ENCODE measurements at places on chromosomes 11 and 22.

GRCh38 chr22:27142286-27142685 lies 484.9 kb downstream of the MIAT start:
- no peak for DNase-seq

DNA sequence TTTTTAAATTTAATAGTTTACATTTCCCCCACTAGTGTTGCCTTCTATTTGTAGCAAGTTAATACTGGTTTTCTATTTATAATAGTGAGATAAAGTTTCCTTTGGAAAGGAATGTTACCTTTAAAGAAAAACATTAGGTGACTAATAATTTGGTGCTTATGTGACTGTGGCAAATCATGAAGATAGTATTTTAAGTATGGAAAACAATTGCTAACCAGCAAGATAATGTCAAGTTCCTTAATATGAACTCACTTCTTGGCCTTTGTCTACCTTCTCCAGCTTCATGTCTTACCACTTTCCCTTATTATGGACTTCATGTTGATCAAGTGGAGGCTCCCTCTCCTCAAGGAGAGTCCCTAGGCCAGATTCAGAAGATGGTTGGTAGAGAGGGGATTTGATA lies 27.2 kb downstream of the ARHGEF12 start:
- no peak for DNase-seq

DNA sequence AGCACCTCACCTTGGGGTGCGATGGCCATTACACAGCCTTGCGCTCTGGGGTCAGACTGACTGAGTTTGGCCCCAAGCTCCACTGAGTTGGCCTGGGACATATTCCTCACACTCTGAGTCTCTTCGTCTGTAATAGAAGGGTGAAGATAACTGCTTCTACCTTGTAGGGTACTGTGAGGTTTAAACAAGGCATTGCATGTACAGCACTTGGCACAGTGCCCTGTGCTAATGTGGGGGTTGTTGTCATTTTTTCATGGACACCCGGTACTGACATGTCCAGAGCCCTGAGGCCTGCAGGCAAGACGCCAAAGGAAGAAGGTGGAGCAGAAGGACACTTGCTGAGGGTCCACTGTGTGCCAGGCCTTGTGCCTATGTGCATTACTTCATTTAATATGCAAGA lies 50.7 kb downstream of the OTOG start:
- DNase-seq = no peak

DNA sequence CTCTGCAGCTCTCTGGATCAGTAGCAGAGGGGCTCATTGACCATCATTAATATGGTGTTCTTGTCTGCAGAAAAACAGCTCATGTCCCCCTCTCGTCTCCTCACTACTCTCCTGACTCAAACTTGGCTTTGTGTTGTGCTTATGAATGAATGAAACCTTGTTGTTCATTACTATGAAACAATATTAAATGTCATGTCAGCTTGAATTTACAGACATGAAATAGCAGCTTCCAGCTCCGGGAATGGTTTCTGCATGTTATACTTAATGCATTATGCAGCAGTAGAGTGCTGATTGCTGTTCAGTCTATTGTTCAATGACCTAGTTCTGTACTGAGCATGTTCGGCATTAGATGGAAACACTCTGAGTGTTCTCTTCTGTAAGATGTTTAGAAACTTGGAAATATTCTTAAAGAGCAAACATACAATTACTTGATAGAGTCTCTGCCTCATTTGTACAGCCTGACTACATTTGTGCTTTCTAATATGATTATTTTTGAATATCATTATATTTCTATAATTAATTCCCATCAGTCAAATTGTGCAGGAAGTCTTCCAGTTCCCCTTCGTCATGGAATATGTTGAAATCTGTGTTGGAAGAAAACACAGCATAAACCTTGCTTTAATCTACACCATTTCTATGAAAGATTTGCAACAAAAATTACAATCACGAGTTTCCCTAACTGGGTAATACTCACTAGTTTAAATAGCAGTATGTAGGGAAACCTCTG lies 340.4 kb downstream of the SOX6 start:
- DNase-seq = no peak

DNA sequence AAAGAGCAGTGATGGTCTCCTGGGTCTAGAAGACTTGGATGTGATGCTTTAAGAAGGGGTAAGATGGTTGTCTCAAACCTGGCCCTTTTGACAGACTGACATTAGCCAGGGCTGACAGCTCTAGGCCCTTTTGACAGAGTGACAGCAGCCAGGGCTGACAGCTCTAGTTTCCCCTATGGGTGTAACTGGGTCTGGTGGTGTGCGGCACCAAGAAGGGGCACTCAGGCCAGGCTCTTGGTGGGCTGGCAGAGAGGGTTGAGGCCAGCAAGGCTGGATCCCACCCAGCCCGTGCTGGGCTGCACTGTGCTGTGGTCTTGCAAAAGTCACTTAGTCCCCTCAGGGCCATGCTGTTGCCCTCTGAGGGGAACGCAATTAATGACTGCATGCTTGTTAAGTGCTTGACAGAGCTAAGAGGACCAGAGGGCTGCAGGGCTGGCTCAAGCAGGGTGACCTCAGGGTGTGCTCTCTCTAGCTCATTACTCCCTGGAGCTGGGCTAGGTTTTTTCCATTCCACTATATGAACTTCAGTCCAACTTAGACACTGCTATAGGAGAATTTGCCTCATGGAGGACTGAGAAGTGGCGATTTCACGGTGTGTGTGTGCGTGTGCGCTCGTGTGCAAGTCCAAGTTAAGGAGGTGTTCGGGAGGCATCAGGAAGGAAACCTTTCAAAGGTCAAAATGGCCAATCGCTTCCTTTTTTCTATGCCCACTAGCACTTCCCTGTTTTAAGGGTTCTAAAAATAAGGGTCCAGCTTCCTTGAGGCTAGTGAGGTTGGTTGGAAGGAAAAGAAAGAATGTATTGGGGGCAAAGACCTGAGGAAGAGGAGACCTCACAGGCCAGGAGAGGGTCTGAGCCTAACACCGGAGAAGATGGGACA lies 4.4 kb downstream of the UBASH3B start:
- no peak for DNase-seq

- DNase-seq = no peak
Observed at GRCh38 chr22:37059876-37060449, 8.4 kb downstream of the KCTD17 start.

- DNase-seq = no peak
Observed at GRCh38 chr22:30824711-30825110, 130.0 kb downstream of the OSBP2 start.

GRCh38 chr11:128593281-128593680 lies 5.9 kb upstream of the ETS1 start:
- DNase-seq = no peak

DNA sequence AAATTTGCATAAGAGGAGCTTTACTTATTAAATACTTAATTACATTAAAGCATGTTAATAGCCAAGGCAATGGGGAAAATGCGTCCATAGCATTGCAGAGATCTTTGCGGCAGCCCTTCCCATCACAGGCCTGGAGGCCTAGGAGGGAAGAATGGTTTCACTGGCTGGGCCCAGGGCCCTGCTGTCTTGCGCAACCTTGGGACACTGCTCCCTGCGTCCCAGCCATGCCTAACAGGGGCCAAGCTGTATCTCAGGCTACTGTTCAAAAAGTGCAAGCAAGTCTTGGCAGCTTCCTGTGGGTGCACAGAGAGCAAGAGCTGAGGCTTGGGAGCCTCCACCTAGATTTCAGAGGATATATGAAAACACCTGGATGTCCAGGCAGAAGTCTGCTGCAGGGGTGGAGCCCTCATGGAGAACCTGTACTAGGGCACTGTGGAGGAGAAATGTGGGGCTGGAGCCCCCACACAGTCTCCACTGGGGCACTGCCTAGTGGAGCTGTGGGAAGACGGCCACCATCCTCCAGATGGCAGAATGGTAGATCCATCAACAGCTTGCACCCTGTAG lies 46.0 kb downstream of the THAP12 start:
- DNase-seq = no peak

GRCh38 chr11:92380882-92381281 lies 156.3 kb downstream of the FAT3 start:
- DNase-seq = no peak

DNA sequence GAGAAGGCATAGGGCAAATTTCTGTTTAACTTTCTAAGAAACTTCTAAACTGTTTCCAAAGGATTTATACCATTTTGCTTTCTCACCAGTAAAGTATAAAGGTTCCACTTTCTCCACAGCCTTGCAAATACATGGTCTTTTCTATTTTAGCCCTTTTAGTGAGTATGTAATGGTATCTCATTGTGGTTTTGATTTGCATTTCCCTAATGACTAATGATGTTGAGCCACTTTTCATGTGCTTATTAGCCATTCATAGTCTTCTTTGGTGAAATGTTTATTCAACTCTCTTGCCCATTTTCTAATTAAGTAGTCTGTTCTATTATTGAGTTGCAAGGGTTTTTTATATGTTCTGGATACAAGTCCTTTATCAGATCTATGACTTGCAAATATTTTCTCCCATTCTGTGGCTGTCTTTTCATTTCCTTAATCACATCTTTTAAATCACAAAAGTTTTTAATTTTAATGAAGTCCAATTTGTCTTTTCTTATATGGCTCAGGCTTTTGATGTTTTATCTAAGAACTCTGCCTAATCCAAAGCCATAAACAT lies 83.8 kb upstream of the KCNQ1OT1 start:
- no peak for DNase-seq

DNA sequence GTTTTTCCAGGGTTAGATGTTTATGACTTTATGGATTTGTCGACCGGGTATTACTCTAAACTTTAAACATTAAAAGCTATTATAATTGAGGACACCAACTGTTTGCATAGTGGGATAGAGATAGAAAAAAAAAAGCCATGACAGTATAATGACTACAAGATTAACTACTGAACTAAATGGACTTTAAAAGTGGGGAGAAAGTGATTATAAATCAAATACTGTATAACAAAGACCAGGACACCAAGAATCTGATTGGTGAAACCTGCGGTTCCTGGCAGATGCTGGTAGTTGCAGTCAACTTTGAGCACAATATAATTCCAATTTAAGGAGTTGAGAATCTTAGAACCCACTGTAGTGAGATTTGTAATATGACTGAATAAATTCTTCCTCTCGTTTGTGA lies 2.5 kb downstream of the CRKL start:
- DNase-seq = no peak

DNA sequence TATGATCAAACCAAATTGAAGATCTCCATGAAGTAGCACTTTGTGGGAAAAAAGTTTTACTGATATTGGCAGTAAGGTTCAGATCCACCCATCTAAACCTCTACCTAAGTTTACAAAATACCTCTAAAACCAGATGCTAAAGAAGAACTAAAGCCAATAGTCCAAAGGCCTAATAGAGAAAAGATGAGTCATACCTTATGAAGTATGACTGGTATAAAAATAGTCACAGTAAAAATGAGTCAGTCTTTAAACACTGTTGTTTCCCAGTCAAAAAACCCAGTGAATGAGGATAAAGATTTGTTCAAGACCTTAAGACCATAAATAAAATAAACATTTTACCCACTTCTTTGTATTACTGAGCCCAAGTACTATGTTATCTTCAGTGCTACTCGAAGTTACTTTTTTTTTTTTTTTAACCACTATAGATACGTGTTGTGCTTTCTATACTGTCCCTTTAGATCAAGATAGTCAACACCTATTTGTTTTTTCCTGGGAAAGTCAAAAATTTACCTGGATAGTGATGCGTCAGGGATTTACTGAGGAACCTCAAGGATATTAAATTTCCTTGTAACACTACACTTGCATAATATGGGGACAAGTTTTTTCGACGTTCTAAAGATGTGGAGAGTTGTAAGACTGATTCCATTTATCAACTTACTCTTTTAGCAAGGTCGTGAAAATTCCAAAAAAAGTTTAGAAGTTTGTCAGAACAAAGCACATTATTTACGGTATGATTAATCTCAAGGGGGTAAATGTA lies 87.3 kb downstream of the CCDC73 start:
- DNase-seq = no peak

GRCh38 chr11:126431401-126432064 lies 76.0 kb downstream of the ST3GAL4 start:
- no peak for DNase-seq

- DNase-seq = no peak
Observed at GRCh38 chr11:45910623-45911022, 3.6 kb upstream of the FREY1 start.

DNA sequence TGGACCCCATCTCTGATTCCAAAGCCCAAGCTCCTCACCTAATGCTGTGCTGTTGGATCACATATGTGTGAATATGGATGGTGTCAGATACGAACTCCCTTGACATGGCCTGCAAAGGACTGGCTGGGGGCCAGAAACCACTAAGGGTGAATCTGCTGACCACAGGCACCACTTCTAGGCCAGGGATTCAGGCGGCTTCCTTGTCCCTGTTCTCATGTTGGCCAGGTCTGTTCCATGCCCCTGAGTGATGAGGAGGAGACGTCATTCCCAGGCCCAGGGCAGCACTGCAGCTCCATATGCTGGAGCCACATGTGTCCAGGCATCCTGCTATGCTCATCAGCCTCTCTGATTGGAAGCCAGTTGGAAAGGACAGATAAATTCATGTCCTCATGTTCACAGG lies 130.0 kb upstream of the BDNF start:
- DNase-seq = no peak

DNA sequence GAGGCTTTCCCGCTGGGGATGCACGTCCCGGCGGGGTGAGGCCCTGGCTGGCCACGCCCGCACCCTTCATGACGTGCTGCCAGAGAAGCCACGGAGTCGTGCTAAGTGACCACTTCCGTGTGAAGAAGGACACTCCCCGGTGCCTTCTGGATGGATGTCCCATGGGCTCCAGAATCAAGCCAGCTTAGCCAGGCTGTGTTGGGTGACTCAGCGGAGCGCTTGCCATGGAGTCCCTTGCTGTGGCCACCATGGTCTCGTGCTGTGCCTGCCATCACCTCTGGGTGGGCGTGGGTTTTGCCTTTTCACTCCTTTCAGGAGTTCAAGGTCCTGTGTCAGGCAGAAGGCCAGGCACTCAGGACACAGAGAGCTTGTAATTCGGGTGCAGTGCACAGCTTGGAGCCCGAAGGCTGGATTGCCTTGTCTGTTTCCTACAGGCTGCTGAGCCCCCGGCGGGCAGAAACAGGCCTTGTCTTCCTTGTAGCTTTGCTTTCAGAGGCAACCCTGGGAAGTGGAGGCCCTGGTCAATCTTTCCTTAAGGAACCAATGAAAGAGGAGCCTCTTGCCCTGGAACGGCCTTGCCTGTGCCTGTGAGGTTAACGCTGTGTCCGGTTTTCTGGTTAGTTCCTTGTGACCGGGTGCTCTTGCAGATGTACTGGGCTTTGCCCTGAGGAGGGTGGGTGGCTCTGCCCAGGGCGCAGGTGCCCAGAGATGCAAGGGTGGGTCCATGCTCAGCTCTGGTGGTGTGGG lies 268.6 kb downstream of the TBC1D22A start:
- no peak for DNase-seq

GRCh38 chr22:44127356-44127755 lies 53.4 kb upstream of the PARVG start:
- DNase-seq = no peak

- DNase-seq = no peak
Observed at GRCh38 chr11:117205211-117205818, 6.1 kb downstream of the TAGLN start.

- no peak for DNase-seq
Observed at GRCh38 chr11:72347691-72348090, 86.6 kb downstream of the CLPB start.

GRCh38 chr11:86741839-86742805 lies 58.2 kb upstream of the PRSS23 start:
- no peak for DNase-seq

Measured in activated CD4-positive, CD25-positive, alpha-beta regulatory T cell treated with anti-CD3 and anti-CD28 coated beads, Interleukin-2, amount 50 U/mL, for 16 hours (primary cell).